ENCODE measurements at places on chromosomes 4 and X.

DNA sequence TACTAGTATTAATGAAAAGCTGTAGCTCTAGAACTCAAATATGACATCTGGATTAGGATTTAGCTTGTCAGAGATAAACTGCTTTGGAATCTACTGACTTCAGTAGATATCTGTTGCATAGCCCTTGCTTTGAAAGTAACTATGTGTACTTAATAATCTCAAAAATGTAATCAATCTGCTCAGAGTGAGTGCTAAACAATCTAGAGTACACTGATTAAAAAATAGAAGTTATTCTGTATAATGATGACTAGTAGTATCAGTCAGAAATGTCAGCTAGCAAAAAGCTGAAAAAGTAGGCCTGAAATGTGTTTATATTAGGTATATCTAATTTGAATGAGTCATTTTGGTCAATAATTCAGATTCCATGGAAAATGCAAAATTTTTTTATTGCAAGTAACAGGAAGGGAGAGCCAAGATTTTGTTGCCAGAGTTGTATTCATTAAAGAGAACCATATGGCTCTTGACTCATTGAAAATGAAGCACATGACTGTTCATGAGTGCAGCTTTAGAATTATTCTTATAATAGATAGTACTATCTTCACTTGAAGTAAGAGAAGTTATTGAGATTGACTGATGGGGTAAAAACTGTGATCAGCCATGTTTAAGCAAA lies 20.0 kb downstream of the CLCN3 start:
- DNase-seq = no peak

DNA sequence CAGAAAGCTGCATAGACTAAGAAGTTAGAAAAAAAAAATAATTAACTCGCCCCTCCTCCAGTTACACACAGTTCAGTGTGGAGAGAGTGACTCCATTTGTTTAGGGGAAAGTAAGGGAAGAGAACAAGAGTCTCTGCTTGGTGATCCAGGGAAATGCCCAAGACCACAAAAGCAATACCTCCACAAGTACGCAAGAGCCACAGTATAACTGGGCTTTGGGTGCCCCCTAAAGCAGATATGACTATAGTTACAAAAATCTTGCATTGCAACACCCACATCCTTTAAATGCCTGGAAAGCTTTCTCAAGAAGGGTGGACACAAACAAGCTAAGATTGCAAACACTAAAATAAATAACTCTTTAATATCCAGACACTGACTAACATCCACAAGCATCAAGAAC lies 164.2 kb upstream of the NRK start:
- DNase-seq = no peak

GRCh38 chr4:75634281-75634680 lies 4.0 kb upstream of the CDKL2 start:
- no peak for DNase-seq

- DNase-seq = no peak
Observed at GRCh38 chr4:174275101-174275500, 8.4 kb downstream of the FBXO8 start.

GRCh38 chrX:119943185-119943988 lies at the start of gene NKAP:
Gene NKAP, minus strand, starts transcription at chrX:119943751. Its CDS starts 146 bp downstream, at chrX:119943605.
- DNase-seq = peak; percentile 62

- no peak for DNase-seq
Observed at GRCh38 chr4:10124167-10124930, 7.8 kb upstream of the WDR1 start.

- no peak for DNase-seq
Observed at GRCh38 chr4:141759796-141760425, 123.5 kb downstream of the IL15 start.

DNA sequence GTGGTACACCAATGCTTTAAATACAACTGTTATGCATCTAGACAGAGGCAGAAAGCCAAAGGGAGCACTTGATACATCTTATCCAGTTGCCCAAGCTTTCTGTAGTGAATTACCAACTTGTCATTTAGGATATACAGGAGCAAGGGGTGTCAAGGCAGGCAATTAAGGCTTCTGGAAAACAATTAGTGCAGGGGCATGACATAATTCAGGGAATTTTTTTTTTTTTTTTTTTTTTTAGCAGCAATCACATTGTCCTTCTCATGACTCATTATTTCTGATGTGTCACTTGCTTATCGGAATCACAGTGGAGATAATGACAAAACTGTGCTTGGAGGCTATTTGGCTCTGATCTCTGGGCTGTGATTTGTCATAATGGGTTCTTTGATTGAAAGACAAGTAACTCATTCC lies 259.5 kb downstream of the ARHGAP24 start:
- DNase-seq = no peak

GRCh38 chrX:85993539-85994197 lies 53.7 kb downstream of the CHM start:
- DNase-seq = no peak

DNA sequence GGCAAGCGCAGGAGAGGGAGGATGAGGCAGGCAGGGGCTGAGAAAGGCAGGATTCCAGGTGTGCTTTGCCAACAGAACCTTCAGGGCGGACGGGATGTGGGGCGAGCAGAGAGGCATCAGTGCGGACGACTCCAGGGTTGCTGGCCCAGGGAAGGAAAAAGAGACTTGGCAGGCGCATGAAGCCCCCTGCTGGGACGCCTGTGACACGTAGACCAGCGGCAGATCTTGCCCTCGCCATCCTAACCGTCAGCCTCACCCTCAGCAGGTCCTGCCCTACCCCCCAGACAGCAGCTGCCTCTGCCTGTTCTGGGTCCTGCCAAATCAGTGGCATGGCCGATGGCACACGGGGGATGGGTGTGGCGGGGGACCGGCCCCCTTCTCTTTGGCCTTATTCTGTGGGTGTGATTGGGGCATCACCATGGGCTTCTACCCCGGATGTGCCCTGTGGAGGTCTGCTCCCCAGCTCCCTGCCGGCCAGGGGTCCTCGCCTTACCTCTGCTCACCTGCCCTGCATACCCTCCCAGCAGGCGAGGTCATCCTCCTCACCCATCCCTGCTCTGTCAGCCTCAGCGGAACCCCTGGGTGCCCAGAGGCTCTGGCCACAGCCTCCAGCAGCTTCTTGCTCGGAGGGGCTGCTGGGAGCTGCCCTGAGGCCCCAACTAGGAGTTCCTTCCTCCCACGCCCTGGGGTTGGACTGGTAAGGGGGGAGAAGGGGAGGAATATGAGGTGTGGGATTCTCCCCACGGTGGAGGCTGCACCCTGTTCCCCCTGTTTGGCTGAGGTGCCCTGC lies 2.9 kb upstream of the SH3BP2 start:
- no peak for DNase-seq

GRCh38 chr4:48470137-48470536 lies 13.0 kb upstream of the SLC10A4 start:
- DNase-seq = no peak

DNA sequence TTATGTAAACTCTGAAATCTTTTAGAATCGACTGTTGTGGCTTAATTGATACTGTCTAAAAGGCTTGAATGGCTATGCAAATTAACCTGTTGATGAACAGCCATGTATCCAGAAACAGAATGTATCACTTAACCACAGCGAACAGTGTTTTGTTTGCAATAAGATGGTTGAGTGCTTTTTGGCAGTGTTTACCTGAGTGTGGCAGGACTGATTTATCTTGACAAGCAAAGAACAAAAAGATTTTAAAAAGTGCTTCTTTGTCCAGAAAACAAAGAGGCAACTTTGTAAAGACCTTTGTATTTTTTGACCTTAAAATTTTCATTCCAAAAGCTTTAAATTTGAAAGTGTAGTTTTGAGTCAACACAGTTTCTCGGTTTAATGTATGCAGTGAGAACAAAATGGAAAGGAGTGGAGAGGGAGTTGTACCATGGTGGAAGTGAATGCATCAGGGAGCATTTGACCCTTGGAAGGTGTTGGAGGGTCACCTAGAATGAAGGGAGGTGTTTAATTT lies 18.0 kb downstream of the ARHGAP10 start:
- DNase-seq = no peak

DNA sequence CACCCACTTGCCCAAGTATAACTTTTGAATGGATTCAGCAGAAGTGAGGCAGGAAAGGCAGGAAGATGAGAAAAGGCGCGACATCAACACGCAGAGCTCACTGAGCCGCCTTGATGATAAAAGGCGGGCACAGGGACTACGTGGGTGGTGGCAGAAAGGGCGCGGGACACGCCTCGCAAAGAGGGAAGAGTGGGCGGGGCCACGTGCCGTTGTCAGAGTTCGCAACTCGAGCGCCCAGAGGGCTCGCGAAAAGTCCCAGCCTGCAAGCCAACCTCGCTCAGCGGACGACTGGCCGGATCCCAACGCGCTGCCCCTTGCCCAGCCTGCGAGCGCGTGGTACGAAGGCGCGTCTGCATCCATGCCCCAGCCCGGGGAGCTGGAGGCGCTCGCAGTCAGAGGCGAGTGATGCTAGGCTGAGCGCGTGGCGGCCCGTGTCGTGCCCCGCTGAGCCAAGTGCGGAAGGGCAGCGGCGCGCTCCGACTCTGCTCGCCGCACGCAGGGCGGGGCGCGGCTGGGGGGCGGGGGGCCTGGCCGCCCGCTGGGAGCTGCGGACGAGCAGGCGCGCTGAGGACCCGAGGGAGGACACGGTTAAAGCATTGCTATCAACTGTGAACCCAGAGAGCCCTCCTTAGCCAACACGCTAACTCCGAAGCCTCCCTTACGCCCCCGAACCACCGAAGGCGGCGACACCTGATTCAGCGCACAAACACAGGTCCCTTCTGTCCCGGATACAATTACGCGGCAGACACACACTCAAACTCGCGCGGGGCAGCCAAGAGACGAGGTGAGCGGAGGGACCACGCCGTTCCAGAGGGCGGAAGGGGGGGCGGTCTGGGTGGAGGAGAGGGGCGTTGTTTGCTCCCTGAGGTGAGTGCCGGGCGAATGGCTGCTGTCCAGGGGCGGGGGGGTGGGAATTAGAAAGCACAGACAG lies at the start of gene UGT8:
UGT8 (plus strand) TSS at position 617 of the 931 bp plus-strand sequence. CDS start 24,074 bp downstream, outside the sequence.
- DNase-seq = peak; percentile 34

Measured in SHP77 (cell line).